ENCODE measurements at places on chromosomes 12 and 14.

- H3K27me3 ChIP-seq = no peaks in the 10 kb centered on the region
- H3K4me1 ChIP-seq = no peaks in the 10 kb centered on the region
- H3K4me3 ChIP-seq = no peak overlapping the region
These were observed 79.0 kb upstream of the CPNE8 start for GRCh38 chr12:38984388-38984787.

DNA sequence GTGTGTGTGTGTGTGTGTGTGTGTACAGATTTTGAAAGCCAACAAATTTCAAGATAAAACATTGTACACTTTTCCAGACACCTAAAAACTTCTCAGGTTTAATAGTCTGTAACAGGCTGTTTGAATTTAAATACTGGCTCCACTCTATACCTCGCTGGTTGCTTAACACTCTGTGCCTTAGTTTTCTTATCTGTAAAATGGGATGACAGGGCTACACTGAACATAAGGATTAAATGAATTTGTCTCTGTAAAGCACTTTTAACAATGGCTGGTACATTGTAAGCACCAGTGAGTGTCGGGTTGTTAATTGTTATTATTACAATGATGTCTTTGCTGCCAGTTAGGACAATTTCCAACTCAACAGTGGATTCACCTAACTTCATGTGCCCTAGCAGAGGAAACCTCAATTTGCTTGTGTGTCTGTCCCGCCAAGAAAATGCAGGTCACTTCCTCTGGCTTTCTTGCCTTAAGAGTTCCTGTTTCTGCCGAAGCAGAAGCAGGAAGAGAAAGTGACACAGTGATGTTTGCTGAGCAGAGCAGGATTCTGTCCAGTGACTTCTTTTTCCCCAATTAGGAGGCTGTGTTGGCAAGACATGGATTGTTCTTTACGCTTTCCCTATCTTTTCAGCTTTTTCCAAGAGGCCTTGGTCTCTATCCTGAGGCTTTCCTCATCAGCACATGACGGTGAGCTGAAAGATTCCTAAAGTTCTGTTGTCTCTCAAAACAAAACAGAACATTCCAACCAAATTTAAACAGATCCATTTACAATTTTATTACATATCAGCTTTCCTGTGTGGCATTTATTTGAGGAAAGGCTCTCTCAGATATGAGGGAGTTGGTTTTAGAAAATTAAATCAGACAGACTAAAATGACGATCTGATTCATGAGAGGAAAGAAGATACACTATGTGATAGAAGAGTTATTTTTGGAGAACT is 154.1 kb upstream of the ATP2B1 start:
- peaks cover 17% of the 10 kb centered on the region for H3K36me3 ChIP-seq
- peaks cover 50% of the 10 kb centered on the region for H3K4me1 ChIP-seq
- DNase-seq = no peak
- H3K27me3 ChIP-seq = no peaks in the 10 kb centered on the region
- H3K4me3 ChIP-seq = peak overlapping the region; percentile 70
- peak overlapping the region; percentile 95 for H3K27ac ChIP-seq

DNA sequence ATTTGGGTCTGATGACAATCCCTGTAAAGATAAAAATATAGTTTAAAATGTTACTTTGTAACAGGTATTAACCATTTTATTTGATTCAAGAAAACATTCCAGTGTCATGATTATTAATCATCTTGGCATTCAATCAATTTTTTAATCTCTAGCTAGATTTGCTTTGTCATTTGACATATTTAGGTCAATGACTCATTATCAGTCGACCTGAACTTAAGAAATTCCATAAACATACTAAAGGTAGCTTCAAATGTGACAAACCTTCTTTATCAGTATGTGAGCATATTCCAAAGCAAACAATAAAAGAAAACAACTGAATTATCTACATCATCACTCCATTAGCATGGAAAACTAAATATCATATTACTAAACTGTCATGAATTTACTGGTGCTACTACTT is 50.8 kb upstream of the CDKL1 start:
- no peaks in the 10 kb centered on the region for H3K4me1 ChIP-seq
- H3K27ac ChIP-seq = no peak overlapping the region
- H3K4me3 ChIP-seq = no peak overlapping the region
- H3K36me3 ChIP-seq = peaks cover 27% of the 10 kb centered on the region

- no peaks in the 10 kb centered on the region for H3K27me3 ChIP-seq
- no peak overlapping the region for H3K4me3 ChIP-seq
- no peak overlapping the region for H3K27ac ChIP-seq
- no peak for DNase-seq
- peaks cover 2% of the 10 kb centered on the region for H3K4me1 ChIP-seq
- peaks cover 5% of the 10 kb centered on the region for H3K36me3 ChIP-seq
These were observed 74.2 kb upstream of the TTC7B start for GRCh38 chr14:90890322-90891020.

DNA sequence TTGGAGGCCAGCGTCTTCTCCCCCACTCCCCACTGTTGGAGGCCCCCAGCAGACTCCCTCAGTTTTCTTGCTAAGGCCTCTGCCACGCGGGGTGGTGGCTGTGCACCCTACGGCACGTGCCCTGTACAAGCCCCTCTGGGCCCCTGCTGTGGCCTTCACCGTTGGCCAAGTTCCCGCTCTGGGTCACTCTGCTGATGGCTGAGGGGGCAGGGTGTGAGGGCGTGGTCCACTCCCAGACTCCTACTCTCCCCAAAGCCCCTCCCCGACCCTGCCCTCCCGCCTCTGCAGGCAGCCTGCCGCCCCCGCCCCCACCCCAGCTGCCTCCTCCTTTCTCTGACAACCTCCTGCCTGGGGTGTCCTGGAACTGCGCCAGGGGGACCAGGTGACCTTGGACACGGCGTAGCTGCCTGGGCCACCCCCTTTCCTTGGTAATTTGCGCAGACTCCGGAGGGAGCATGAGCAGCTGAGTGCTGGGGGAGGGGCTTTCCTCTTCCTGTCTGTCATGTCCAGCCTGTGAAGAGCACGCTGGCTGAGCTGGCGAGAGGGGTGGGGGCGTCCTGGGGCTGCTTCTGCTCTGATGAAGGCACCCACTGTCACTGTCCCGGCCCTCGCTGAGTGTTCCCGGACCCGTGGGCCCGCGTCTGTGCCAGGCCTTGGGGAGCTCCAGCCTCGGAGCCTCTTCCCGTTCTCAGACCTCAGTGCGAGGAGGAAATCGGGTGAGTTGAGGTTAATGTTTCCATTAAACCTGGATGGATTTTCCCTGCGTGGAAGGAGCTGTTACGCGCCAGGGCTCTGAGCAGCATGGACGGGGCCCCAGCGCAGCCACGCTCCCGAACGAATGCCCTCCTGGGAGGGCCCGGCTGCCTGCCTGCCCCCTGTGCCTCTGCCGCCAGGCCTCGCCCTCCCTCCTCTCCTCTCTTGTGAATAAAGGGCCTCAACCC is 85.0 kb downstream of the KIF26A start:
- no peaks in the 10 kb centered on the region for H3K36me3 ChIP-seq
- peaks cover 17% of the 10 kb centered on the region for H3K4me1 ChIP-seq
- DNase-seq = no peak

- DNase-seq = no peak
- H3K27me3 ChIP-seq = no peaks in the 10 kb centered on the region
- H3K36me3 ChIP-seq = no peaks in the 10 kb centered on the region
- no peak overlapping the region for H3K4me3 ChIP-seq
- H3K27ac ChIP-seq = no peak overlapping the region
- H3K4me1 ChIP-seq = no peaks in the 10 kb centered on the region
These were observed 990.2 kb downstream of the GALC start for GRCh38 chr14:87002776-87003175.

DNA sequence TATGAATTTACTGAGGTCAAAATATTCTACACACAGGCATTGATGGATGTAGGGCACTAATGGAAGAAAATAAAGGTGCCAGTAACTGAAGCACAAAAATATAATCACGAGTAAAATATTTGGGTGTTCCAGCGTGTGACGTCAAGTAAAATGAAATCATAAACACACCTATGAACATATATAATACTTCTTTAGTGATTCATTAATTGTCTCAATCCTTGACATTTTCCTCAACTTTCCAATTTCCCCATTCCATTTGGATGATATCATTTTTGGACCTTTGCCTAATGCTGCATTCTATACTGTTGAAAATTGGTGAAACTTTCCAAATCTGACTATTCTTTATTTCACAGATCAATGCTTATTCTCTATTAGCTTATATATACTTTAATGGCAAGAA is 649.3 kb downstream of the GALC start:
- H3K27me3 ChIP-seq = no peaks in the 10 kb centered on the region
- no peaks in the 10 kb centered on the region for H3K4me1 ChIP-seq
- H3K36me3 ChIP-seq = no peaks in the 10 kb centered on the region
- H3K27ac ChIP-seq = no peak overlapping the region
- no peak for DNase-seq

- peaks cover 7% of the 10 kb centered on the region for H3K4me1 ChIP-seq
- DNase-seq = no peak
- H3K27ac ChIP-seq = no peak overlapping the region
- no peaks in the 10 kb centered on the region for H3K27me3 ChIP-seq
- no peak overlapping the region for H3K4me3 ChIP-seq
- H3K36me3 ChIP-seq = no peaks in the 10 kb centered on the region
These were observed 205.0 kb upstream of the CDKN3 start for GRCh38 chr14:54191846-54192245.

DNA sequence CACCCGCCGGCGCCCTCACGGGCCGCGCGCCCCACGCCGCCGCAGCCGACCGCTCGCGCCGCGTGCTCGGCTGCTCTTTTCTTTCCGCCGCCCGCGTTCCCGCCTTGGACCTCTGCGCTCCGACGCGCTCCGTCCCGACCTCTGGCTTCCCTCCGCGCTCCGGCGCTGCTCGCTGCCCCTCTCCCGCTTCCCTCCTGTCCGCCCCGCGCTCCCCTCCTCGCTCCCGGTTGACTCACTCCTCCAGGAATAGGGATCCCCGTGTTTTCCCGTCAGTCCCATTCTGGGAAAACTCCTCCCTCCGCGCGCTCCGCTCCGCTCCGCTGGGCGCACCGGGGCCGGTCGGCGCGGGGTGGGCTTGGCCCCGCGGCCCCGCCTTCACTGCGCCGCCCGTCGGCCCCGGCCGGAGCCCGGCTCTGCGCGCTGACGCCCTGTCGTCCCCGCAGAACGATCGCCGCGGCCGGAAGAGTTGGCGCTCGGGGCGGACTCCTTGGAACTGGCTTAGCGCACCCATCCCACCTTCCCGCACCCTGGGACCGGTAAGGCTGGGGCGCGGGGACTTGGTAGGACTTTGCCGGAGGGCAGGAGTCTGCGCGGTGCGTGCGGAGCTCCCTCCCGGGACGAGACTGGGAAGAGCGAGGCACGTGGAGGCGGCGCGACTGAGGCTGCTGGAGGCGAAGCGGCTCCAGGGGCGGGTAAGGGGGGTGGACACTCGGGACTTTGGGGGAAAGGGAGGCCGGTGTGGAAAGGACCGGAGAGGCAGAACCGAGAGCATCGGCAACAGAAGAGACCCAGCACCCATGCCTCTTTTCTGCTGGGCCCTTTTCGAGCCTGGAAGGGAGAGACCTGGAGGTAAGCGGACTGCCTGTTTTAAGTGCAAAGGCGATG is 550 bp downstream of the TEAD4 start:
- peak; percentile 23 for DNase-seq
- H3K4me1 ChIP-seq = peaks cover 10% of the 10 kb centered on the region
- H3K27ac ChIP-seq = no peak overlapping the region
- no peaks in the 10 kb centered on the region for H3K36me3 ChIP-seq
- peaks cover 76% of the 10 kb centered on the region for H3K27me3 ChIP-seq

DNA sequence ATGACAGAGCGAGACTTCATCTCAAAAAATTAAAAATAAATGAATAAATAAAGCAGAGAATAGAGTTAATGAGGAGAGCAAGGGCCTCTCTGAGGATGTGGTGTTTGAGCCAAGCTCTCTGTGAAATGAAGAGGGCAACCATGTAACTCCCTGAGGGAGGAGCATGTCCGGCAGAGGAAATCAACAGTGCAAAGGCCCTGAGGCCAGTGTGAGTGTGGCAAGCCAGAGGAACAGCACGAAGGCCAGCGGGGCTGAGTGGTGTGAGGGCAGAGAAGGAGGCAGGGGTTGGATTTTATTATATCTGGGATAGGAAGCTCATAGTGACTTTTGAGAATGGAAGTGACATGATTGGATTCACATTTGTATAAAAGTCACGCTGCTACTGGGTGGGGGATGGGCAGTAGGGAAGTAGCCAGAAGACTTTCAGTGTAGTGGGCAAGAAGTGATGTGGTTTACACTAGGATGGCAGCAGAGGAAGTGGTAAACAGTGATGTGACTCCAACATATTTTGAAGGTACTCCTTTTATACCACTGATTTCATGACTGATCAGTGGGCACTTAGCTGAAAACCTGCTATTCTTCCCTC is 10.3 kb upstream of the LRP1-AS start:
- H3K36me3 ChIP-seq = no peaks in the 10 kb centered on the region
- no peaks in the 10 kb centered on the region for H3K27me3 ChIP-seq
- DNase-seq = no peak
- no peak overlapping the region for H3K27ac ChIP-seq
- H3K4me1 ChIP-seq = peaks cover 6% of the 10 kb centered on the region

DNA sequence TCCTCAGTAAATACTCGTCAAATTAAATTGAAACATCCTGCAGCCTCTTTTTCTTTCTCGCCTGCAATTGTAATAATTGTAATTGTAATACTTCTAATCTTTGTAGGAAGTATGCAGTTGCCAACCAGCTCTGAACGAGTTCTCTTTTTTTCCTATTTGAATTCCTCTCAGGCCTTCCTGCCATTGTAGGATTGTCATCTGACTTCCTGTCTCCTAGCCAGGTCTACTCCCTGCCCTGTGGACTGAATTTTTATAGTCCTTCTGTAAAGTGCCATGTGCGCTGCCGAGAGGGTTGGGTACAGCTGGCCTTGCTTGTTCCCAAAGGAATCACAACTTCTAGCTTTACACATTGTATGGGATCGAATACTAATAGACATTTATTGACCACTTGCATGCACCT is 183.3 kb downstream of the SSPN start:
- no peak for DNase-seq
- H3K4me3 ChIP-seq = no peak overlapping the region
- H3K27me3 ChIP-seq = no peaks in the 10 kb centered on the region
- no peak overlapping the region for H3K27ac ChIP-seq

- H3K4me3 ChIP-seq = no peak overlapping the region
- no peaks in the 10 kb centered on the region for H3K4me1 ChIP-seq
- no peak for DNase-seq
These were observed 204.3 kb downstream of the KIF26A start for GRCh38 chr14:104342435-104343293.

- no peak overlapping the region for H3K4me3 ChIP-seq
- H3K36me3 ChIP-seq = peaks cover 5% of the 10 kb centered on the region
- no peak for DNase-seq
- peaks cover 65% of the 10 kb centered on the region for H3K27me3 ChIP-seq
- H3K27ac ChIP-seq = no peak overlapping the region
These were observed 15.3 kb upstream of the EML1 start for GRCh38 chr14:99777951-99778350.

- H3K27ac ChIP-seq = peak overlapping the region; percentile 43
- DNase-seq = no peak
- no peak overlapping the region for H3K4me3 ChIP-seq
- H3K4me1 ChIP-seq = peaks cover 72% of the 10 kb centered on the region
These were observed 37.6 kb downstream of the CORO1C start for GRCh38 chr12:108693751-108694150.

DNA sequence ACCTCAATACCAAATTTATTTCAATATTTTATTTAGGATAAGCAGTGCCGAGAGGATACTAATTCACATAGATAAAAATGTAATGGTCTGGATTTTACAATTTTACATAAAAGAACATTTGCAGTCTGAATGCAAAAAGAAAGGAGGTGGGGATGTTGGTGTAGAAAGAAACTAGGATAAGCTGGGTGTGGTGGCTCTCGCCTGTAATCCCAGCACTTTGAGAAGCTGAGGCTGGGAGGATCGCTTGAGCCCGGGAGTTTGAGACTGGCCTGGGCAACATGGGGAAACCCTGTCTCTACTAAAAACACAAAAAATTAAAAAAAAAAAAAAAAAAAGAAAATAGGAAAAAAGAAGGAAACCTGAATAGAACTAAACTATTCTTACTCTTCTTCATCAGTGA is 16.9 kb downstream of the SYCP3 start:
- no peak for DNase-seq
- peaks cover 6% of the 10 kb centered on the region for H3K36me3 ChIP-seq
- H3K27ac ChIP-seq = no peak overlapping the region
- no peaks in the 10 kb centered on the region for H3K27me3 ChIP-seq
- H3K4me3 ChIP-seq = no peak overlapping the region

Data from activated naive CD8-positive, alpha-beta T cell treated with anti-CD3 and anti-CD28 coated beads for 36 hours (primary cell).